Activated T-helper 1 cell treated with anti-CD3 and anti-CD28 coated beads, Interleukin-2, amount 50 U/mL, for 16 hours (primary cell): ENCODE measurements at places on chromosomes 5 and 9.
A peak's percentile ranks its signal among the peaks of the same experiment; 100 is the strongest.

GRCh38 chr5:95731571-95732554, 727 bp downstream of the RHOBTB3 start:
- DNase-seq = no peak

GRCh38 chr5:38921174-38921573, 75.4 kb downstream of the OSMR start:
- no peak for DNase-seq

- no peak for DNase-seq
Observed at GRCh38 chr5:179304466-179304865, 40.8 kb downstream of the ADAMTS2 start.

DNA sequence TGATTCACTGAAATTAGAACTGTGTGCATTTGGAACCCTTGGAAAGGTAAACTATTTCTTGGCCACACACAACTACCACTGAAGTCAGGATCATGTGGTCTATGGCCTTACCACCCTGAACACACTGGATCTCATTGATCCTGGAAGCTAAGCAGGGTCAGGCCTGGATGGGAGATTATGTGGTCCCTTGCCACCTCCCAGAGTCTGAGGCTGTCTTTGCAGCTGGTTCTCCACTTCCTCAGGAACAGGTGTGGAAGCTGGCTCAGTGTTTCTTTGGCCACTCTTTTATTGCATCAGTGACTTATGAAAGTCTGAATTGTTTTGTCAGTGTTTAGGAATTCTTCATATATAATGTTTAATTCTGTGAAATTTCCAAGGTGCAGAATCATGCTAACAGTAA, 89.2 kb downstream of the TEK start:
- DNase-seq = no peak

- DNase-seq = peak; percentile 15
Observed at GRCh38 chr5:76175051-76175666, 92.0 kb downstream of the SV2C start.

GRCh38 chr5:61431923-61432620, 100.0 kb downstream of the ZSWIM6 start:
- no peak for DNase-seq

- no peak for DNase-seq
Observed at GRCh38 chr9:130245474-130245873, 20.1 kb upstream of the HMCN2 start.

DNA sequence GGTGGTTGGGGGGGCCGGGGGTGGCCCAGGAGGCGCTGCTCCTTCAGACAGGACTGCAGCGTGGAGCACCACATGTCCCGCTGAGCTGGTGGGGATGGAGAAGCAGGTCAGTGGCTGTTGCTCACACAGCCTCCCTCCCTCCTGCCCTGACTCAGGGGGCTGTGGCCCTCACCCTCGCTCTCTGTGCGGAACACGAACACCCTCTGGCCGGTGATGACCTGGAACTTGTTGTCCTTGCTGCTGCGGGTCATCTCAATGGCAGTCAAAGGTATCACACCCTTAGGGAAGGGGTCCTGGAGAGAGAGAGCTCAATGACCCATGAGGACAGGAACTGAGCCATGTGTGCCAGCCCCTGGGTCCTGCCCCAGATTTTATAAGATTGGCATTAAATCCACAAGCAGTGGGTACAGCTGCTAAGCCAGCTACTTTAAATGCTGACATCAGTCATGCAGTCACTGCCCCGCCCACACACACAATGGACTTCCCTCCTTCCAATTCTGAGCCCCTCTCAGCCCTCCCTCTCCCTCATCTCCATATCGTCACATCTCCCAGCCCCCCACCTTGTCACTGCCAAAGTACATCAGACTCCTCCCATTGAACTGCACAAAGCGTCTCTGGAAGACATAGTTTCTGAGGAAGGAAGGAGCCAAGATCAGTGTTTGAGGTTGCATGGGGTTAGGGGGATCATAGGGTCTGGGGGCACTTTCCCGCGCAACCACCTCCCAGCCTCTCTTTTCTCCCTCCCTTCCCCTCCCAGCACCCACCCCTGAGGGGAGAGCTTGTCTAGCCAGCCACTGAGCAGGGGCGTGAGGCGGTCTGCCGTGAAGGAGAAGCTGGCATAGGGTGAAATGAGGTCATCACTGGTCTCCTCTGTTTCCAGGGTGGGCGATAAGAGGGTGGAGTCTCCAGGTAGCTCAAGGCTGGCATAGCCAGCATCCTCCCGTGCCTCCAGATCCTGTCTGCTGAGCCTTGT, 8.9 kb downstream of the ARAP3 start:
- no peak for DNase-seq

DNA sequence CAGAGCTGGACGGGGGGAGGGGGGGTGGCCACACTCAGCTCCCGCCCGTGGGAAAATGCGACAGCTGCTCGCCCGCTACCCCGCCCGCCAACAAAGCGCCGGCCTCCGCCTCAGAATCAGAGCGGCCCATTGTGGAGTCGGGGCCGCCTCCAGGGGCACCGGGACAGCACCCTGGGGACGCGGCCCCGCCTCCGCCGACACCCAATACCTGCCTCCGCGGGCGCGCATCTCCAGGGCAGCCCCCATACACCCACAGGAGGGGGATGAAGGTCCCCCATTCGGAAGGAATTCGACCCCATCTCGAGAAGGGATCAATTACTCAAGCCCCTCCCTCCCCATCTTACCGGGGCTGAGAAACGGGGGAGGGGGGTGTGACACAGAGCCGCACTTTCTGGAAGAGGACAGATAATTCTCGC, 1.3 kb downstream of the NOTCH1 start:
- peak; percentile 25 for DNase-seq

GRCh38 chr5:135056316-135057030, 22.4 kb upstream of the PITX1 start:
- DNase-seq = no peak

- no peak for DNase-seq
Observed at GRCh38 chr9:14348123-14348372, 34.1 kb upstream of the NFIB start.

DNA sequence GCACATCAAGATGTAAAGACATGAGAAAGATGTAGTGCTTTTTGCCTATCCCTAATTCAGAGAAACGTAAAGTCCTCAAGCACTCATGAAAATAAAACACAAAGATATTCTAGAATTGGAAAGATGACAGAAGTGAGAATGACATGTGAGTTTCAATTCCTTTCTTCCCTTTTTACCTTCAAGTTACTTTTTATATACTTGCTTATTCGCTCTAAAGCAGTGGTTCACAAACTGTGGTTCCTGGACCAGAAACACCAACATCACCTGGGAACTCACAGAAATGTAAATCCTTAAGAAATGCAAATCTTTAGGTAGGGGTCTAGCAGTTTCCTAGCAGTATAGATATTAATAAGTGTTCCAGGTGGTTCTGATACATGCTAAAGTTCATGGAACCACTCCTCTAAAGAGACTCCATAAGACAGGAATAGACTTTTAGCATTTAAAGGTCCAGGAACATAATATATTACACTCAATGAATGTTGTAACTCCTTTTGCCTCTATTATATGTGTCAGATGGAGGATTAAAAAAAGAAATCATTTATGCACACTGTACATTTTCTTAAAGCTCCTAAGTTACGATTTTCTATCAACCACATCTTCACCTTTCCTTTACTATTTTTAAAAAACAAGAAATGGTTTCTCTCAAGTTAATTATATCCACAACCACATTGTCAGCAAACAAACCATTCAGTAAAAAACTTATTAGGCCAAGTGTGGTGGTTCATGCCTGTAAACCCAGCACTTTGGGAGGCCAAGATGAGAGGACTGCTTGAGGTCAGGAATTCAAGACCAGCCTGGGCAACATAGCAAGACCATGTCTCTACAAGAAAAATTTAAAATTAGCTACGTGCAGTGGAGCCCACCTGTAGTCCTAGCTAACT, 39.9 kb downstream of the ERP44 start:
- DNase-seq = no peak

DNA sequence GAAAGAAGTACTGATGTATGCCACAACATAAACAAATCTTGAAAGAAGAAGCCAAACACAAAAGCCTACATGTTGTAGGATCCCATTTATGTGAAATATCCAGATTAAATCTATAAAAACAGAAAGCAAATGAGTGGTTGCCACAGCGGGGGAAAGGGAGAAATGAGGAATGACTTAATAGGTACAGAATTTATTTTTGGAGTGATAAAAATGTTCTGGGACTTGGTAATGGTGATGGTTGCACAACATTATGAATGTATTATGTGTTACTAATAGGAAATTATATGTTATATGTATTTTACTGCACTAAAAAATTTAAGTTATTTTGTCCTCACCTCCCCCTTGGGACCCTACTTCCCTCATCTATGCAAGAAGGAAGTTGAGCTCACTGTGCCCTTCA, 16.4 kb upstream of the TTC1 start:
- DNase-seq = no peak
